ENCODE measurements at places on chromosomes 4 and X.
A peak's percentile ranks its signal among the peaks of the same experiment; 100 is the strongest.

- no peak for DNase-seq
Observed at GRCh38 chr4:184217634-184218033, at the start of gene ENPP6. TSS of gene ENPP6 (minus strand) at chr4:184217873. CDS start at chr4:184217819, 54 bp downstream.

GRCh38 chr4:140046016-140046415 lies 108.0 kb downstream of the MAML3 start:
- no peak for DNase-seq

GRCh38 chr4:156970501-156971164 lies 966 bp downstream of the PDGFC start:
- DNase-seq: no peak

- DNase-seq: no peak
Observed at GRCh38 chr4:1487761-1488160, 81.5 kb upstream of the NKX1-1 start.

DNA sequence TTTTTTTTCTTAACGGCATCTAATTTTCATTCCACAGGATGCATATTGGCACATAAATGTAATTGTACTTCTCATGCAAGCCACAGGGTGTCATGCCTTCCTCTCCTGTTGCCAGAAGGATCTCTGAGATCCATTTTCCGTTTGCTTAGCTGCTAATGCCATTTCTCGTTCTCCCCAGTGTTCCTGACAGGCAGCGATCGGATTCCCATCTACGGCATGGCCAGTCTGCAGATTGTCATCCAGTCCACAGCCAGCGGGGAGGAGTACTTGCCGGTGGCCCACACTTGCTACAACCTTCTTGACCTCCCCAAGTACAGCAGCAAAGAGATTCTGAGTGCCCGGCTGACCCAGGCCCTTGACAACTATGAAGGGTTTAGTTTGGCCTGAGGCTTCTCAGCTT lies 8.9 kb upstream of the NAP1L5 start:
- DNase-seq: peak; percentile 34

- DNase-seq: no peak
Observed at GRCh38 chrX:101385795-101386541, at the start of gene BTK. TSS of gene BTK (minus strand) at chrX:101386191. CDS start at chrX:101375284, 10,907 bp downstream.

DNA sequence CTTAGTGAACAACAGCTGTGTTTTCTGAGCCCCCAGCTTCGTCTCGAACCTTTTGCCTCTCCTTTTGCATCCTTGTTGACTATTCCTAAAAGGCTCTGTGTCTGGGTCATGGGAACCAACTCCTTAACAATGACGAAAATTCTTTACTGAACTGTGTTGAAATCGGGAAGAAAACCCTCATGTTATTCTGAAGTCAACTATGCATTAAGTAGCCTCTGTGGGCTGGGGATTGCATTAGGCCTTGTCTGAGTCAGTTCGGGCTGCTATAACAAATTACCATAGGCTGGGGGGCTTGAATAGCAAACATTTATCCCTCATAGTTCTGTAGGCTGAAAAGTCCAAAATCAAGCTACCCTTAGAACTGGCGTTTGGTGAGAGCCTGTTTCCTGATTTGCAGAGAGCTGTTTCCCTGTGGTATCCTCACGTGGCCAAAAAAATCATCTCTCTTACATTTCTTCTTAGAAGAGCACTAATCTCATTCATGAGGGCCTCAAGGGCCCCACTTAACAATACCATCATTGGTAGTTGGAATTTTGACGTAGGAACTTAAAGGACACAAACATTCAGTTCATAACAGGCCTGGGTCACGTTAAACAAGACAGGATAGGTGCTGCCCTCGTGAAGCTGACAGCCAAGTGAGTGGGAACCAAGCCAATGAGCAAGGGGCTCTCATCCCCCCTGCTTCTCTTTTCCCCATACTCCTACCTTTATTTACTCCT lies 75.9 kb downstream of the CLNK start:
- no peak for DNase-seq

DNA sequence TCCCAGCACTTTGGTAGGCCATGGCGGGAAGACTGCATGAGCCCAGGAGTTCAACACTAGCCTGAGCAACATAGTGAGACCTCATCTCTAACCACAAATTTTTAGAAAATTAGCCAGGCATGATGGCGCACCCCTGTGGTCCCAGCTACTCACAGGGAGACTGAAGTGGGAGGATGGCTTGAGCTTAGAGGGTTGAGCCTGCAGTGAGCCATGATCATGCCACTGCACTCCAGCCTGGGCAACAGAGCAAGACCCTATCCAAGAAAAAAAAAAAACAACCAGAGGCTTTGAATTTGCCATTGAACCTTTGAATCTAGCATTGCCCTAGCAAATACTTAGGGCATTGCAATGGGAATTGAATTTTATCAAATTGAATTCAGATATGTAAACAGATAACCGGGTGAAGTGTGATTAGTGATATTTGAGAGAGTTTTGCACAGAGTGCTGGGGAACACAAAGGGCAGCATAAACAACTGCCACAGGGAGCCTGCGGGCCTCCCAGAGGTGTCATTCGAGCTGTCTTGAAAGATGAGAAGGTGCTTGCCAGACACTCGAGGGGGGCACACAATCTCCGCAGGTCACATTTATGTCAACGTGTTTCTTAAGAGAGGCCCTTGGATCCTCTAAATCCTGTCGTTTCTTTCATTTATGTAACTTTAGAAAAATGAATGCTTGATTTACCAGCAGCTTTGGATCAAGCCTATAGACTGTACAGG lies 200.3 kb downstream of the AASDH start:
- no peak for DNase-seq

DNA sequence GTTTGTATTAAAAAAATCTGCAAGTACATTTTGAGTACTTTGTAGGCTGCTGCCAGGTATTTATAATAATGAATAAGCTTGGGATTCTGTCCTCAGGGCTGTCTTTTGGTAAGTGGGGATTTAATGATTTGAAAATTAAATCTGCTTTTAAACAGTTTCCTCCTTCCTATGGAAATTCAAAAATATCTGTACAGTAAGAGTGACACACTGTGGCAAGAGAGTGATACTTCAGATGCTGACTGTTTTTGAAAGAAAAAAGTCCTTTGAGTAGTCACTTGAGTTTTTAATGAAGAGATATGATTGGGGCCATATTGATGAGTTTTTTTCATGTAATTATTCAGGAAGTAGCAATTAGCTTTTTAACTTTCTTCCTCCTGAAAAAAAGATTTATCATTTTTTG lies 49.2 kb downstream of the SMARCAD1 start:
- DNase-seq: no peak

DNA sequence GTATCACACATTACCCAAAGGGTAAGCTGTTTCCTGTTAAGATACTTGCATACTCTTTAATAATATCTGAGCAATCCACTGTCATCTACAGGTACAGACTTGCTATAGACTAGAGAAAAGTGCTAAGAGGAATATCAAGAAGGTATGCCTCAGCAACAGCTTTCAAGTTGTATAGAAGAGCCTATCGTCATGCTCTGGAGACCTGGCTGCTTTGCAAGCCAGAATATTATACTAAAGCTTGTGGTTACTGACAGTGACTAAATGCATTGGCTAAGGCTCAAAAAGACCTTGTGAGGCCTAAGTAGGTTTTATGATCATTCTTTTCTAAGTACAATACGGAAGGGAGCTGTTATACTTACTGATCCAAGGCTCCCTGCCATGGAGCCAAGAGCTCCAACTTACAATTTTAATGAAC lies 11.3 kb downstream of the LAMP2 start:
- peak; percentile 61 for DNase-seq

- DNase-seq: peak; percentile 86
Observed at GRCh38 chrX:16658284-16658683, 8.3 kb downstream of the S100G start.

DNA sequence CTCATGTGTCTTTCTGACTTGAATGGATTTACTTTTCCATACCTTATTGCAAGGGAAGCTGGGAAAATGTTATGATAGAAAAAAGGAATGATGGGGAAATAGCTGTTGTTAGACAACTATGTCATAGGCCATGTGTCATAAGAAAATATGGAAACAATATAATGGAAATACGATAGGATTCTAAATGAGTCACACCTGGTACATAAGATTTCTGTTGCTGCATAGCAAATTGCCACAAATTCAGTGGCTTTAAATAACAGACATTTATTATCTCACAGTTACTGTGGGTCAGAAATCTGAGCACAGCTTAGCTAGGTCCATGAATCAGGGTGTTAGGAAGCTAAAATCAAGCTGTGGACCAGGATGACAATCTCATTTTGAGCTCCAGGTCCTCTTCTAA lies 44.6 kb upstream of the ANKRD50 start:
- peak; percentile 26 for DNase-seq

GRCh38 chr4:163157157-163157556 lies 9.5 kb downstream of the NAF1 start:
- DNase-seq: peak; percentile 33

- DNase-seq: no peak
Observed at GRCh38 chrX:45711231-45711630, 510.6 kb upstream of the DIPK2B start.

All from fibroblast of skin of left quadriceps (primary cell).